Smooth muscle cell of the brain vasculature (primary cell): ENCODE measurements at places on chromosomes 11 and 22.

- DNase-seq = no peak
Observed at GRCh38 chr22:43967069-43967468, 11.8 kb downstream of the SAMM50 start.

DNA sequence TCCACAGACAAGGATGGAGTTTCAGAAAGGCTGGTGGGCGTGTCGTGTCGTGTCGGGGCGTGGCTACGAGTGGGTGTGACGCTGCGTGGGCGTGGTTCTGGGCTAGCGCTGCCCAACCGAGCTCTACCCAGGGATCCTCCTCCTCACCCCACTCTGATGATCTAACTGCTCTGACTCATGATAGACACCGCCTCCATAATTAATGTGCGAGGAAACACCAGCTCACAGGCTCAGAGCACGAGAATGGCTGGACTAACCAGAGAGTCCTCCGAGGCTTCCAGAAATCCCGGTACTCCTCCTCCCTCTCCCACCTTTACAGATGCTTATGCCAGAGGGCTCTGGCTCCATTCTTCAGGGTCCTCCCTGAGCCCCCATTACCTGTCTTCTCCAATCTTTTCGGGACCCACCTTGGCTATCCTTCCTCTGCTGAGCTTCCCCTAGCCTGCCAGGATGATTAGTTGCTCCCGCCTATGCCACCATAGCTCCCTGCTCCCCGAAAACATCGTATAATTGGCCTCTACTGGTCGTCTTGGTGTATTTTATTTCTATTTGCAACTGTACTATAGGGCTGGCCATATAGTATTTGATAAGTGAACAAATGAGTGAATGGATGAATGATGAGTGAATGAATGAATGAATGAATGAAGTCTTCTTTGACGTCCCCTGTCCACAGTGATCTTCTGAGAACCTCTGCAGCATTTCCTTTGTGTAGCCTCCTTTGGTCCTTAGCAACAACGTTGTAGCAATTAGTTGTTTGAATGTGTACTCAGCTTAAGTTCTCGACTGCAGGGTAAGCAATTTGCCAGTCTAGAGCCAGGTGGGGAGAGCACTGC, 21.7 kb downstream of the TMPRSS13 start:
- peak; percentile 56 for DNase-seq

DNA sequence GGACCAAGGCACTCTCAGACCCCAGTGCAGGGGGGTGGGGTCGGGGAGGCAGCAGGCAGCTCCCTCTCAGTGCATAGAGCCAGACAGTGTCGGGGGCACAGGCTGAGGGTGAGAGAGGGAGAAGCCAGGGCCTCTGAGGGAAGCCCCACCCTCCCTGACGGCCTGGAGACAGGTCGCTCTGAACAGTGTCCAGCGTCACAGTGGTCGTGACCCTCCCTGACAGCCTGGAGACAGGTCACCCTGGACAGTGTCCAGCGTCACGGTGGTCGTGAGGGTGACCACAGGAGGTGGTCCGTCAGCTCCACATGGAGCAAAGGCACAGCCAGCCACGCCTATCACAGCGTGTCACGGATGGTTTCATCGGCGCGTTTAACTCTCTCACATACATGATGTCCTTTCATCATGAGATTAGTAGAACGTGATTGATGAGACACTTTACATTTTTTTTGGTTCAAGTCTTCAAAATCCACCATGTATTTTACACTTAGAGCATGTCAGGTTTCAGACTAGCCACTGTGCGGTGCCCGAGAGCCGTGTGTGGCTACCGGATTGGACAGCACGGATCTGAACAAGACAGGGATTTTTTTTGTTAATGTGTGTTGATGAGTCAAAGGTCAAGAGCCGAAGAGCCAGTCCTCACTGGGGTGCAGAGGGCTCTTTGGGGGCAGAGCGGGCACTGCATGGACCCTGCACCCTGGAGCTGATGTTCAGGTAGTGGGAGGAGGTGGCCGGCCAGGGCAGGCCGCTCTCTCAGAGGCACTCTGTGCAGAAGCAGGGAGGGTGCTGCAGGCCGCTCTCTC, 23.9 kb upstream of the PANX2 start:
- DNase-seq = peak; percentile 39

DNA sequence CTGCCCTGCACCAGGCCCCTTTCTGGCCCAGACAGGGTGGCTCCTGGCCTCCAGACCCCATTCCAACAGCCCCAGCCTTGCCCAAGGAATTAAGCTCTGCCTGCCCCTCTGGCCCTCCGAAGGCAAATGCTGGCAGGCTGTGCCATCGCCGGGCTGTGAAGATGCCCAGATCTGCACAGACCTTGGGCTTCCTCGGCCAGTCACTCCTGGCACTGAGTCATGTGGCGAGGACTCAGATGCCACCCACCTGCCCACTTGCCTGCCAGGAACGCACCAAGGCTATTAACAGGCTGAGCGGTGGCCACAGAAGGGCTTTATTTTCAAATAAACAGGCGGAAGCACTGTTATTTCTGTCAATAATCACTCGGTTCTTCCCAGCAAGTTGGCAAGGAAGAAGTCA, 50.3 kb upstream of the TTLL12 start:
- DNase-seq = no peak

- DNase-seq = no peak
Observed at GRCh38 chr11:108032800-108033199, 24.1 kb downstream of the CUL5 start.

GRCh38 chr11:102345904-102346303, 1.1 kb upstream of the BIRC2 start:
- no peak for DNase-seq

GRCh38 chr11:2531277-2531986, 86.6 kb downstream of the KCNQ1 start:
- DNase-seq = no peak

- no peak for DNase-seq
Observed at GRCh38 chr22:27210111-27210730, 552.8 kb downstream of the MIAT start.

DNA sequence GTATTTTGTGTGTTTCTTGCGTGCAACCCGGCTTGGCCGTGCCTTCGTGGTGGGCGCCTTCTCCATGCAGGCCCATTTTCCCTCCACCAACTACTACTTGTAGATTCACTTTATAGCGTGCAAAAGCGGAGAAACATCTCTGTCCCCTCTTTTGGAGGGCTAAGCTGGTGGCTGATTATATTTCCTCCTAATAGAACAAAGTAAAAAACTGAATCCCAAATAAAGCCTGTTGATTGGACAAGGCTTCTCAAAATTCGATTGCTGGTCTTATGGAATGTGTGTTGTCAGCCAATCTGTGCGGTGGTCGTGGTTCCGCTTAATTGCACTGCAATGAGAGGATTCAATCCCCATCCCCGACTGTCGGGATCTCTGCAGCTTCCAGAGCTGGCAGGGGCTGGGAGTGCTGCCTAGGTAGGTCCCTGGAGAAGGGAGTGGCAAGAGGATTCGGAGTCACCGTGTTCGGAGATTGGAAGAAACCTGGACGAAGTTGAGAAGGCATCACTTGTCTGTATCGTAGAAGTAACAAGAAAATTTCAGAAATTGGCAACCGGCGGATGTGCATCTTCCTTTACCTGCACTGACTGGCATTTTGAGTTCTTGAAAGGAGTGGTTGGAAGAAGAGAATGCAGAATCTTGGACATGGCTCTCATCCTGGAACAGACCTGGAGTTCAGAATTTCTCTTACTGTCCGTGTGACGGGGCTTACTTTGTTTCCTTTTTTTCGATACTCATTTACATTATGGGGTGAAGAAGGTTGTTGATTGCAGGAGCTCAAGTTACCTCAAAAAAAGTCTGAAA, 1.1 kb downstream of the HMGXB4 start:
- no peak for DNase-seq

GRCh38 chr11:131136486-131136885, 220.2 kb upstream of the SNX19 start:
- DNase-seq = no peak

- DNase-seq = no peak
Observed at GRCh38 chr22:19917389-19918138, 24.0 kb upstream of the COMT start.

- DNase-seq = no peak
Observed at GRCh38 chr22:49433717-49434611, 393.7 kb downstream of the BRD1 start.

DNA sequence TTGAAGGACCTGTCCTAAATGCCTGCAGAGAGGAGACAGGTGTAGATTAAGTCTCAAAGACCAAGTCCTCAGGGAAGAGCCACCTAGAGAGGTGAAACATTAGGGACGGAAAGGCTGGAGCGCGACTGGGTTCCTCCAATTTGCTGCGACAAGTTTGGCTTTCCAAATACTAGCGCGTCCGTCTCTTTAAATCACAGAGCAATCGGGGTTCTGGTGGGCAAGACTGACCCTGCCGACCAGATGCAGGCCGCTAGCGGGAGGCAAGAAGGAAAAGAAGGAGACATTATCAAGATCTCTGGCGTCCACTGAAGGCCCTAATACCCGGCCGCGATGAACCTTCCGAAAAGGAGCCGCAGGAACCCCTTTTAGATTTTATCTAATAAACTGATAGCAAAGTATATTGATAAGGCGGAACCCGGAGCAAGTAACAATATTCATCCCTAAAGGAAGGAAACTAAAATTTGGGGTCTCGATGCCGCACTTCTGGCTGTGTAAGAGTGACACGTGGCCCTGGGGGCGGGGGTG, 128.2 kb upstream of the C11orf58 start:
- no peak for DNase-seq

- peak; percentile 21 for DNase-seq
Observed at GRCh38 chr11:22920939-22921565, 60.8 kb upstream of the CCDC179 start.

- DNase-seq = no peak
Observed at GRCh38 chr11:1736447-1736992, 13.9 kb downstream of the IFITM10 start.

DNA sequence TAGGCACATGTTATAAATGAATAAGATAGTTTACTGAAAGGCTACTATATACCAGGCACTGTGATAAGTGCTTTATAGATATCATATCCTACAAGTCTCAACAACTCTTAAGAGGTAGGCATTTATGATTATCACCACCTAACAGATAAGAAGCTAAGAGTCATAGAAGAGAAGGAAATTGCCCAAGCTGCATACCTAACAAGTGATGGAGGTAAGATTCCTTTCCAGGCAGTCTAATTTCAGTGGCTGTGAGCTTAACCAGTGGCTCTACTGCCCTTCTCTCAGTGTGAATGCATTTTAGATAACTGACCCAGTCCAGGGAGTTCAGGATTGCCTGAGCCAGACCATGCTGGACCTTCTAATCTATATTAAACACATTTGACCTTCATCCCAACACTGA, 39.2 kb downstream of the HEPHL1 start:
- DNase-seq = no peak

GRCh38 chr11:32432565-32432964, 2.8 kb downstream of the WT1 start:
- DNase-seq = no peak

DNA sequence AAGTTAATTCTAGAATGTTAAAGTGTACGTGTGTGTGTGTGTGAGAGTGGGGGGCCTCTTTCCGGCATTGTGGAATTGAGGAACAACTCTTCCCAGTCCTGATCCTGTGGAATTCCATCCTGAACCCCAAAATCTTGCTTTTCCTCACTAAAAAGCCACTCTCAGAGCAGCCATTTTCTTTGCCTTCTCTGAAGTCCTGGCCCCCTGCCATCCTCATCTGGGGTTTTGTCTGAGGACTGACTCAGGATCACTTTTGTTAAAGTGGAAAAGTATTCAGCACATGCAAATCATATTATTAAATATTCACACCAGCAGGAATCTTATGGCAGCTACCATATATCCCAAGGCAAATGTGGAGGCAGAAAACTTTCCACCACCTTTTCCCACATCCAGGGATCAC, 3.8 kb downstream of the SCN4B start:
- no peak for DNase-seq

- DNase-seq = no peak
Observed at GRCh38 chr22:46119729-46120419, 30.5 kb upstream of the PPARA start.

DNA sequence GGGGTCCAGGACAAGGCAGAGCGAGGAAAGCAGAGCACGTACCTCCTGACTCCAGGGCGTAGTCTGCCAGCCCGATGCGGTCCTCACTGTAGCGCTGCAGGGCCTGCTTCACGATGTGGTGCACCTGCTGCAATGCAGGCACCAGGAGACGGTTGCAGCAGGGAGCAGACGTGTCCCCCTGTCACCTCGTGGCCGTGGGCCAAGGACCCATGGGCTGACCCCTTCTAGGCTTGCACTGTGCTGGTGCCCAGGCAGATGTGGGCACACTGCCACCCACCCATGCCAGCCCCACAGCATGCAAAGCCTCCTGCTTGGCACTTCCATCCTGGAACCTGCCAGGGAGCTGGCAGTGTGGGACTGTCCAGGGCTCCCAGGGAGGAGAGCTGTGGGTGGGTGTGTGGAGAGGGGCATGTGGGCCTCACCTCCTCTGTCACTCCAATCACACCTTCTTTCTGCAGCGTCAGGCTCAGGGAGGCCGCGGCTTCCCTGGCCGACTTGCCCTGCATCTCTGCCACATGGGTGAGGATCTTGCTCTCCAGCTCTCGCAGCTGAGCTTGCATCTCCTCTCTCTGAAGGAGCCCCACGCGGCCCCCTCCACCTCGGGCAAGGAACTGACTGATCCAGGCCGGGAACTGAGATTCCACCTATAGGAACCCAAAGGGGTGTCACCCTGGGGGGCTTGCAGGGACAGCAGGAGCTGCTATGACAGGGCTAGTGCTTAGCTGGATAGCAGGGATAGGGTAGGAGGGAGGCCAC, 16.3 kb downstream of the SUN2 start:
- no peak for DNase-seq

GRCh38 chr22:25637032-25637431, 72.6 kb downstream of the GRK3 start:
- DNase-seq = no peak

GRCh38 chr11:13386567-13386966, 76.5 kb downstream of the BTBD10 start:
- DNase-seq = no peak

DNA sequence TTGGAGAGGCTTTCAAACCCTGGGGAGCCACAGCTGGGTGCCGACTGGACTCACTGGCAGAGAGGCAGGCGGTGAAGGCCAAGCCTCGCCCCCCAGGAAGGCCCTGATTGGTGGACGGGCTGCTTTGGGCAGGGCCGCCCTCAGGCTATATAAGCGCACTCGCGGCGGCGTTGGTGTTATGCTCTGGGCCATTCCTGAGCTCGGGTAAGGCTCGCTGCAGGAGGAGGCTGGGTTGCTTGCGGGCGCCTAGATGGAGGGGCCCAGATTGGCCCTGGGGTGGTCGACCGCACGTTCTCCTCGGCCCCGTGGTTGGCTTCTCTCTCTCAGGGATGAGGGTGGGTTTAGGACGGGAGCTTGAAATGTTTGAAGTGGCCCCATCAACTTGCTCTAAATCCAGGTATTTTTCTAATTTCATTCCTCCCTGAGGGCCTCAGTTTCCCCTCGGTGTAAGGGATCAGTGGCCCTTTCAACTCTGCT, at the start of gene SPDYC:
TSS of gene SPDYC (plus strand) at position 176 of the 477 bp plus-strand sequence. CDS start 1,125 bp downstream, outside the sequence.
- DNase-seq = no peak

GRCh38 chr11:126464796-126465195, 109.3 kb downstream of the ST3GAL4 start:
- DNase-seq = no peak

GRCh38 chr11:84522331-84522730, 1104.8 kb downstream of the DLG2 start:
- DNase-seq = no peak

GRCh38 chr11:36024716-36025115, 80.9 kb downstream of the LDLRAD3 start:
- no peak for DNase-seq

GRCh38 chr11:79084382-79084781, 356.4 kb downstream of the TENM4 start:
- no peak for DNase-seq

GRCh38 chr22:32245042-32245441, 10.1 kb downstream of the SLC5A4 start:
- no peak for DNase-seq

- no peak for DNase-seq
Observed at GRCh38 chr11:128695539-128696221, 1.8 kb downstream of the FLI1 start.
